ENCODE measurements at places on chromosomes 7 and 10. TPM values are rescaled to one million over a fixed set of nuclear protein-coding genes. Genes with fewer than 3 reads are reported as not detected.

CHAT gene
- total RNA-seq = 15.4 TPM

GRCh38 chr10:82190432-82191260 is 315.7 kb downstream of the NRG3 start:
- no peak for DNase-seq

CNNM1 gene
- total RNA-seq = 0.10 TPM

RBP4 gene
- total RNA-seq = not detected

CCDC71L gene
- total RNA-seq = 38.9 TPM

DNA sequence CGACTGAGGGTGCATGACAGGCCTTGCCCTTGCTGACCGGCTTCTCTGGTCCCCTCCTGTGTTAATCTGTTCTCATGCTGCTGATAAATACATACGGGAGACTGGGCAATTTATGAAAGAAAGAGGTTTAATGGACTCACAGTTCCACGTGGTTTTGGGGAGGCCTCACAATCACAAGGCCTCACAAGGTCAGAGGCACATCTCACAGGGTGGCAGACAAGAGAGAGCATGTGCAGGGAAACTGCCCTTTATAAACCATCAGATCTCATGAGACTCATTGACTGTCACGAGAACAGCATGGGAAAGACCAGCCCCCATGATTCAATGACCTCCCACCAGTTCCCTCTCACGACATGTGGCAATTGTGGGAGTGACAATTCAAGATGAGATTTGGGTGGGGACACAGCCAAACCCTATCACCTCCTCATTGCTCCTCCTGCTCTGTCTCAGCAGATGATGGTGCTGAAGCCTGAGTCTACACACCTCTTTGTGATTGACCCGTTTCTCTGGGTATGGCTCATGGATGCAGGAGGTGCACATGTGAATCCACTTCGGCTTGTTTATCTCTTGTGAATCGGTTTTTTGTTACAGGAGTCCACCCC is 547.8 kb downstream of the DNAJB6 start:
- DNase-seq = no peak

DNA sequence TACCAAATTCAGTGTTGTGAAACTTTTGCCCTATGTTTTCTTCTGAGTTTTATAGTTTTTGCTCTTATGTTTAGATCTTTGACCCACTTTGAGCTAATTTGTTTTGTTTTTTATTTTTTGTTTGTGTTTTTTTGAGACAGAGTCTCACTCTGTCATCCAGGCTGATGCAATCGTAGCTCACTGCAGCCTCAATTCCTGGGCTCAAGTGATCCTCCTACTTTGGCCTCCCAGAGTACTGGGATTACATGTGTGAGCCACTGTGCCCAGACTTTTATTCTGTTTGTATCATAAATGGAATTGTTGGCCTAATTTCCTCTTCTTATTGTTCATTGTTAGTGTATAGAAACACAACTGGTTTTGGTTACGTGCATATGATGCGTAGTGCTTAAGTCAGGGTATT is 43.2 kb upstream of the ZMIZ2 start:
- DNase-seq = no peak

DNA sequence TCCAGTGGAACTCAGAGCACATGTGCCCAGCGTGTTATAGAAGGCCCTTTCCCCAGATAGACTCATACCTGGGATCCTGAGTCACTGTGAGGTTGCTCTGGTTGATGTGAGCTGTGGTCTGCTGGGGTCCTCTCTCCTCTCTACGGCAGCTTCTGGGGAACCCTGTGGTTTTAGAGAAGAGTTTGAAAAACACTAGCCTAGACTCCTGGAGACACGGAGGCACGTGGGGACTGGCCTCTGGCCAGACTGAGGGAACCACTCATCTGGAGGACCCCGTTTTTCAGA is 10.3 kb downstream of the ZNF775 start:
- DNase-seq = no peak

PLAU gene
- 0.59 TPM for total RNA-seq

ZNF117 gene
- total RNA-seq = 34.0 TPM

- DNase-seq = no peak
These were observed 1.6 kb downstream of the ADCK2 start for GRCh38 chr7:140674356-140674800.

DNA sequence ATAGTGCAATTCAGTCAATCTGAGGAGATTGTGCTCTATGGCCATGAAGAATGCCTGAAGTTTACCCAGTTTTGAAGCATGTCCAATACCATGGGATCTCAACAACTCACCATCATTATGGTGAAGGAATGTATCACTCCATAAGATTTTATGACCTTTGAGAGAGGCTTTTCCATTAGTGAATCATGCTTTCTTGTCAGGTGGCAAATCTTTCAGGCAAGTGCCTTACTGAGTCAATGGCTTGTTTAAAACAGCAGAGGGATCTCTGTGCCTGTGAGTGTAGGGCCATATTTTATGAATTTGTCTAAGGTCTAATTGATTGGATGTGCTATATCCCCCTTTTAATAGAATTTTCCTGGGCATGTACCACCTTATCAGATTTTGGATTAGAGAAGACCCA is 131.5 kb downstream of the CCDC7 start:
- no peak for DNase-seq

- DNase-seq = no peak
These were observed 241.7 kb downstream of the TMEM26 start for GRCh38 chr10:61211468-61211867.

DNA sequence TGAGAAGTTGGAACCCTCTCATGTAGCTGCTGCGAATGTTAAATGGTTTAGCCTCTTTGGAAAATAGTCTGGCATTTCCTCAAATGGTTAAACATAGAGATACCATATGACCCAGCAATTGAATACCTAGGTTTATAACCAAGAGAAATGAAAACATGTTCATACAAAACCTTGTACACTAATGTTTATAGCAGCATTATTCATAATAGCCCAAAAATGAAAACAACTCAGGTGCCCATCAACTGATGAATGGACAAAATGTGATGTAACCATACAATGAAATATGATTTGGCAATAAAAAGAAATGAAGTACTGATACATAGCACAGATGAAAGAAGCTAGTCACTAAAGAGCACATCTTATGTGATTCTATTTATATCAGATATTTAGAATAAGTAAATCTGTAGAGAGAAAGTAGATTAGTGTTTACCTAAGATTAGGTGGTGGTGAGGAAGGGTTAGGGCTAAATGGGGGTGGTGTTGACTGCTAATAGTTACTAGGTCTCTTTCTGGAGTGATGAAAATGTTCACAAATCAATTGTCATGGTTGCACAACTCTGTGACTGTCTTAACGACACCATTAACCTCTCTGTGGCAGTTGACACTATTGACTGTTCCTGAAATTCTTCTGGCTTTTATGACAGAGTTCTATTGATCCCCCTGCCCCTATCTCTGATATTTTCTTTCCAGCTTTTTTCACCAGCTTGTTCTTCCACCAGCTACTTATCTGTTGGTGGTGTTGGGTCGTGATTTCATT is 35.2 kb downstream of the VCL start:
- no peak for DNase-seq

DNA sequence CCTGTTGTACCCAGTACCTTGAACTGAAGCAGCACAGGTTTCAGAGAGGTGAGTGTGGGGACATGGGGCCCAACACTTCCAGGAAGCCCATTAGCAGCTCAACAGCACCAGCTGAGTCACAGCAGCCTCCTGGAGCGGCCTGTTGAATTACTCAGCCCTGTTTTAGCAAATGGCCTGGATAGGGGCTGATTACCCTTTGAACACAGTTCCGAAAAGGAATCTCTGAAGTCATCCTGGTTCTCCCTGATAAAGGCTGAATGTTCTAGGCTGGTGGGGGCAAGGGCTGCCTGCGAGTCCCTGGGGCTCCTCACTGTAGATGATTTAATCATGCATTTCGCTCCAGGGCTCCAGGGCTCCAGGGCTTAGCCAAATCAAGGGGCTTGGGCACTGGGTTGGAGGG is 287.5 kb downstream of the GRID1 start:
- DNase-seq = no peak

DNA sequence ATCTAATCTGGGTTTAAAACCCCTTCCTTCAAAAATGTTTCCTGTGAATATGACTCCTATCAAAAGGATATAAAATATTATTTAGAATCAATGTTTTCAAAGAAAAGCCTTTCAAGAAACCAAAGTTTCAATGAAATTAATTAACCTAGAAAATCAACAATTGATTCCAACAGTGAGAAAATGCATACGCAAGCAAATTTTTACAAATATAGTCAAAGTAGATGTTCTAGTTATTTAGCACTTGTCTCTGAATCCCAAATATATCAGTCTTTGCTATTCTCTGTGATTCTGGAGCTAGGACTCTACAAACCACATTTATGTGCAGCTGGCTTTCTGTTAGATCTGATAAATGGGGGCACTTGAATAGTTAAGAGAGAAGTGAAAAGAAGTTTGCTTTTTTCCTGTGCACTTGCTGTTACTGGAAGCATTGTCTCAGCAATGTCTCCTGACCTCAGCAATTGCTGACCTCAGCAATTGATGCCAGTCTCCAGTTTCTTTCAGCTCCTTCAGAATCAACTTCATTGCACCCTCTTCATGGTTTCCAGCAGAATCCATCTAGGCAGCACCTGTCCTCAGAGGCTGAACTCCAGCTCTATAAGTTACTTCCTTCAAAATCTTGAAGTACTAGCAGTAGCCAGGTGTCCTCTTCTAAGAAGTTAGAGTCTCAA is 879.9 kb upstream of the LRRN3 start:
- no peak for DNase-seq

TSPAN12 gene
- 6.0 TPM for total RNA-seq

DNA sequence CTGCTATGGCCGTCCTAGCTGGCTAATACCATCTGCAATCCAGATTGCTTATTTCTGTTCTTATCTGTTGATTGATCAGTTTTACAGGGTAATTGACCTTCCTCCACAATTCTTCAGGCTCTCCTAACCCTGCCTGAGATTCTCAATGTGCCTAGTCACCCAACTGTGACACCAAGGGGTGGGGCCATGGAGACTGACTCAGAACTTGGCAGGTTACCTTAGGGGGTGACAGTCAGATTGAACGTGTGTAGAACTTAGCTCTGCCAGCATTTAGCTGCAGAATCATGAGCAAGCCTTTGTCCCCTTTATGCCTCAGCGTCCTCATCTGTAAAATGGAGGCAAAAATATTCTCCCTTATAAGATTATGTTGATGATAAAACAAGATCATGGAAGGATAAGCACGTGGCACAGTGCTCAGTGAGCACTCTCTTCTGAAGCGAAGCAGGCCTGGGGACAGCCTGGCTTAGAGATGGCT is 19.1 kb upstream of the LEP start:
- DNase-seq = no peak

FZD8 gene
- total RNA-seq = 8.9 TPM

DNA sequence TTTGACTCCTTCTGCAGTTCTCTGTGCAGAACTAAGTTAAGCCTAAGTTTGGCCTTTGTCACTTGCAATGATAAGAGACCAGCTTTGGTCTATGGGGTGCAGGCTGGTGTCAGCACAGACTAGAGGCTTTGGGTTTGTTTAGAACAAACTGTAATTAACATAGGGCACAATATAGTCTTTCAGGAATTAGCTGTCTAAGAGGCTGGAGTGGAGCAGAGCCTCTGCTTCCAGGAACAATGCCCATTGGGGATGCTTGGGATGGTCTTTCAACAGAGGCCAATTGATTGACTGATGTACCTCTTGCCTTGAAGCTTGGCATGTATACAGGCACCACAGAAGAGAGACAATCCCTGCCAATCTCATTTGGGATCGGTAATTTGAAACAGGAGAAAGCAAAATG is 4.7 kb downstream of the SUFU start:
- no peak for DNase-seq

- no peak for DNase-seq
These were observed 2.0 kb downstream of the NFKB2 start for GRCh38 chr10:102397222-102398171.

GRCh38 chr7:92806496-92806895 is 29.9 kb downstream of the CDK6 start:
- no peak for DNase-seq

Measured in glutamatergic neuron (in vitro differentiated cells).